Iris pigment epithelial cell (primary cell): ENCODE measurements at places on chromosomes 13 and 19.
A peak's percentile ranks its signal among the peaks of the same experiment; 100 is the strongest.

- no peak for DNase-seq
Observed at GRCh38 chr13:74406420-74406819, 272.2 kb upstream of the KLF12 start.

DNA sequence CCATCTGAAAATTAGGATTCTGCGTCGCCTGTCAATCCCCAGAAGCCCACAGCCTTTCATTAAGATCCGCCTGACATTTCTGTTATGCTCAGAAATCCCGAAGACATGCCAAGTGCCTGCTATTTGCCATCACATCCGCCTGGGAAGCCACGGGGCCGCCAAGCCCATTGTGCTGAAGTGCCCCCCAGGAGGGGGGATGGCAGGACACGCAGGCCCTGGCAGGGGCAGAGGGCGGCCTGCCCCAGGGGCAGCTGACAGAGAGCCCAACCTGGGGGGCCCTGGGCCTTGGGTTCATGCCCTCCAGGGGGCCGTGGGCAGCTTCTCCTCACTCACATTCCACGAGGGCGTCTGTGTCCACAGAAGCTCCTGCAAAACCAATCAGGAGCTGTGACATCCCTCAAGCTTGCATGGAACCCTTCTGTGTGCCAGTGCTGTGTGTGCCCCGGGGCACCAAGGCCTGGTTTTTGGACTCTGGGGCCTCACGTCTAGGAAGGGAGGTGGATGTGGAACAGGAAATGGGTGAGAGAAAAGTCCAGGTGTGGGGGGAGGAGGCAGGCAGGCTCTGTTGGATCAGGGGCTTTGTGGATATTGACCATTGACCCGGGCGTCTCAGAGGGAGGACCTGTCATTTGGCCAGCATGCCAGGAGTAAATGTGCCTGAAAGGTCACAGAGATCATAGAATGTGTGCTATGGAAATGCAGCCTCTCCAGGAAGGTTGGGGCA, 122.9 kb downstream of the URI1 start:
- no peak for DNase-seq

DNA sequence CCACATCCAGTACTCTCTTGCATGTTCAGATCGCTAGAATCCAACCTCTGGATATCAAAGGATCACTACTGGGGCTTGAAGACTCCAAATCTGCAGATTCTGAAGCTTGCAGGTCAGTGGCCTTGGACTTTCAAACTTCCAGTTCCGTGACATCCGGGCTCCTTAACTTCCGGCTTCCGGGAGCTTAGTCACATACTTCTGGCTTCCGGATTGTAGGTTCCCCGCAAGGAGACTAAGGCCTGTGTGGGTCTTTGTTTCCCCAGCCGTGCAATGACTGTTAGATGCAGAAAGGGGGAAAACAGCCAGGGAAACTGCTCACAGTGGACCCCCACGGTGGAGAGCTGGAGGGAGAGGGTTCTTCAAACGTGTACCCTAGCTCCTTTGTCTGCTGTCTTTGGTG, 41.4 kb downstream of the ZNF333 start:
- no peak for DNase-seq

DNA sequence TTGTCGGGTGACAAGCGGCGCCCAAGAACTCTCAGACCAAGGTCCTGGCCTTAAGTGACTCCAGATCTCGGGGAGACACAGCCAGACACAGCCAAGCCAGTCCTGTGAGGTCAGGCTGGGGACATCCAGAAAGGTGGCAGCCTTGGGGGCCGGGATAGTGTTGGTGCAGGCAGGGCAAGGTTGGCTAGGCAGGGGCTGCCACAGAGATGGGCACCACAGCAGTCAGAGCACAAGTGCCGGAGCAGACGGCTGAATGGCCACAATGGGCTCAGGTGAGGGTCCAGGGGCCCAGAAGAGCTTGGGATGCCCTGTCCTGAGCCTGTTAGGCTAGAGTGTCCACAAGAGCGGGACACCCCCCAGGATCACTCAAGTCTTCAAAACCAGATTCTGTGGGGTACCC, 32.2 kb downstream of the MAU2 start:
- DNase-seq, result no peak

DNA sequence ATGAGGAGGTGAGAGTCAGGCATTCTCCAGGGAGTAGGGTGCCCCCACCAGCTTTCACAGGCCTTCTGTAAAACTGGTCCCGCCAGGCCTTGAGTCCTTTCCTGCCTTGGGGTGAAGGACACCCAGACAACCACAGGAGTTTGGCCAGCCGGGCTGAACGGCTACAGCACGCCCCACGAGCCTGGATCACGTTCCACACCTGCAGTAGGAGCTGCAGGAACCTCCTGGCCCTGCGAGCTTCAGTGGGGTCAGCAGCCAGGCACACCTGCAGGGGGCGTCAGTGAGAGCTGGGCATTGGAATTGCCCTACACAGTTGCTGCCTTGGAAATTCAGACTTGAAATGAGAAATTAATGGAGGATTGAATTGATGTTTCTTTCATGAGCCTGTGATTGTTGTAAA, 45.7 kb downstream of the COL4A2 start:
- DNase-seq, result no peak

GRCh38 chr19:35860436-35860817, 3.7 kb downstream of the KIRREL2 start:
- no peak for DNase-seq

- no peak for DNase-seq
Observed at GRCh38 chr19:40981591-40981990, 9.5 kb upstream of the CYP2B6 start.

GRCh38 chr19:48705431-48705830, 9.7 kb downstream of the FUT2 start:
- no peak for DNase-seq

- no peak for DNase-seq
Observed at GRCh38 chr19:45267296-45267695, 16.2 kb downstream of the MARK4 start.

DNA sequence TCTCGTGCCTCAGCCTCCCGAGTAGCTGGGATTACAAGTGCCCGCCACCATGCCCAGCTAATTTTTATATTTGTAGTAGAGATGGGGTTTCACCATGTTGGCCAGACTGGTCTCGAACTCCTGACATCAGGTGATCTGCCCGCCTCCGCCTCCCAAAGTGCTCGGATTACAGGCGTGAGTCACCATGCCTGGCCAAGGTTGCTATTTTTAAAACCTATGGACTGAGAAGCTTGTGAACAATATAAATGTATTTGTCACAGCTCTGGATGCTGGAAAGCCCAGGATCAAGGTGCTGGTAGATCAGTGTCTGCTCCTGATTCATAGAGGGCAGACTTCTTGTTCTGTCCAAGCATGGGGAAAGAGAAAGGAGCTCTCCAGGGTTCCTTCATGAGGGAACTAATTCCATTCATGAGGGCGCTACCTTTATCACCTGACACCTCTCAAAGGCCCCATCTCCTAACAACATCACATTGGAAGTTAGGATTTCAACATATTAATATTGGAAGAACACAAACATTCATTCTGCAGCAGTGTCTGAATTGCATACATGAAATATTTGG, 16.1 kb downstream of the CARD8 start:
- peak; percentile 49 for DNase-seq

DNA sequence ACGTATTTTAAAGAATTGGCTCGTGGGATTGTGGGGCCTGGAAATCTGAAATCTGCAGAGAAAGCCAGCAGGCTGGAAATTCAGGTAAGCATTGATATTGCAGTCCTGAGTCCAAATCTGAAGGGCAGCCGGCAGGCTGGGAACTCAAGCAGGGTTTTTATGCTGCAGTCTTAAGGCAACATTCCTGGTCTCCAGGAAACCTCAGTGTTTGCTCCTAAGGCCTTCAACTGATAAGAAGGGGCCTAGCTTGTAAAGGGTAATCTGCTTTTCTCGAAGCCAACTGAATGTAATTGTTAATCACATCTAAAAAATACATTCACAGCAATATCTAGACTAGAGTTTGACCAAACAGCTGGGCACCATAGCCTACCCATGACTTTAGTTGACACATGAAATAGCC, 154.4 kb downstream of the EFNB2 start:
- DNase-seq, result peak; percentile 67

GRCh38 chr19:48619692-48620585, 633 bp downstream of the SPHK2 start:
- no peak for DNase-seq

GRCh38 chr13:28494778-28495537, at the start of gene FLT1:
Gene FLT1, minus strand, starts transcription at chr13:28495128. Its CDS starts 285 bp downstream, at chr13:28494843.
- DNase-seq, result peak; percentile 62

DNA sequence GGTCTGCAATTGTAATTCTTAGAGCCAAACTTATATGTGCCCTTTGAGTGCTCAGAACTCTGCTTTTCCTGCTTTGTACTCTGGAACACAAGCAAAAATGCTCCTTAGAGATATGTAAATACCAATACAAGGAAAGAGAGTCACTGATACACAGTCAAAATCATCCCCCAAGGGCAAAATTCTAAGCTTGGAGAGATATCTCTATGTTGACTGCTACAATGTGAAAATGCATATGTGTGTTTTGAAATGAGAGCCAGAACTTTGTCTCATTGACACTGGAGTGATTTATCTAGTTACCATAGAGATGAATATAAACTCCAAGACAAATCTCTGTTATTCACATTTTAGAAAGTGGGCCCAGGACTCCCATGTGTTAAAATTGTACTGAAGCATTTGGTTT, 494.8 kb upstream of the SLITRK1 start:
- no peak for DNase-seq

- no peak for DNase-seq
Observed at GRCh38 chr19:46719629-46720502, 3.0 kb upstream of the PRKD2 start.

- no peak for DNase-seq
Observed at GRCh38 chr13:97215325-97215724, 6.8 kb upstream of the MBNL2 start.

- peak; percentile 10 for DNase-seq
Observed at GRCh38 chr13:112928972-112929782, 39.8 kb upstream of the MCF2L start.

- no peak for DNase-seq
Observed at GRCh38 chr13:31042049-31042448, 109.6 kb downstream of the TEX26 start.

DNA sequence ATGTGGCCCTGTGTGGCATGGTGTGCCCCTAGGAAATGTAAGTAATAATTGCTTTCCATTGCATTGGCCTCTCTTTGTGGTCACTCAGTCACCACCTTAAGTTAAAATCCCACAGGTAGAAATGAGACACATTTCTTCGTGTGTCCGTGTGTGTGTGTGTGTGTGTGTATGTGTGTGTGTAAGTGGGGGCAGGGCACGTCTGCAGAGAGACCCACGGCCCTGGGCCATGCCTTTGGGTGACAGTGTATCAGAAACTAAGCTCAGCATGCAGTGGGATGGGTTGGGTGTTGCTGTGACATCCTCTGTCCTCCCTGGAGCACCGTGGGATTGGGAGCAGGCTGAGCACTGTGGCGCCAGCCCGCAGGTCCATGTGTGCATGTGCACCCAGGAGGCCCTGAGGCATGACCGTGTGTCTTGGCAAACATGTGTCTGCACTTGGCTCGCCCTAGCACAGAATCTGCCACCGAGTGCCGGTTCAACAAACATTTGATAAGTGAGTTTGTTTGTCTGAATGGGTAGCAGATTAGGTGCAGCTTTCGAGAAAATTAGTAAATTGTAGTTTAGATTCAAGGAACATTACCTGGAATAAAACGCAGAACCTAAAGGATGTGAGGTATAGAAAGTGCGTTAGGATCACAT, 91.8 kb downstream of the WTIP start:
- DNase-seq, result no peak

DNA sequence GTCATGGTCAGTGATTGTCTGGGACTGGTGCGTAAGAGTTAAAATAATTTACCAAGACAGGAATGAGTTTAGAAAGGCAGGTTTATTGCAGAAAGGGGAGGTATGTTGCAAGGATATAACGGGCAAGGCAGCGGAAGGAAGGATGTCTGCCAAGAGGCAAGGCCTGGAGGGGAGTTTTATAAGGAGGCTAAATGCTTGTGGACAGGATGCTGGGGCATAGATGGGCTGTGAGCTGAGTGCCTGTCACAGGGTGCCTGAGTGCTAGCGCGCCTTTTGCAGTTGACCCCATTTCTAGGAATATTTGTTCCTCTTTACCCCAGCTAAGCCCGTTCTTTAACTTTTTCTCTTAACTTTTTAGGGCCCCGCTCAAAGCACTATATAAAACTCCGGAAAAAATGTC, 58.7 kb downstream of the TEX26 start:
- DNase-seq, result no peak

DNA sequence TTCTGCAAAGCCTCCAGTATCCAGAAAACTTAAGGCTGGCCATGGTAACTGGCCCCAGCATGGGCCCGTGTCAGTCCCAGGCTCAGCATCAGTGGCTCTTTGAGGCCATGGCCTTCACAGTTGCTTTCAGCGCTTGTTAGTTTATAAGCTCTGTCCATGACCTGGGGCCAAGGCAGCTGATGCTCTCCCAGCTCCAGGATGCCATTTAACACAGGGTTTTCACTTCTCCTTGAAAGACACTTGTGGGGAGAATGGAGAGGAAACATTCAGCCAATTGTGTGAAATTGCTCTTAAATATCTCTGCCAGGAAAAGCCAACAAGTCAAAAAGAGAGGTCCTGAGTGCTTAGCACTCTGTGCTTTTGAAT, 321.3 kb downstream of the FOXO1 start:
- DNase-seq, result no peak

DNA sequence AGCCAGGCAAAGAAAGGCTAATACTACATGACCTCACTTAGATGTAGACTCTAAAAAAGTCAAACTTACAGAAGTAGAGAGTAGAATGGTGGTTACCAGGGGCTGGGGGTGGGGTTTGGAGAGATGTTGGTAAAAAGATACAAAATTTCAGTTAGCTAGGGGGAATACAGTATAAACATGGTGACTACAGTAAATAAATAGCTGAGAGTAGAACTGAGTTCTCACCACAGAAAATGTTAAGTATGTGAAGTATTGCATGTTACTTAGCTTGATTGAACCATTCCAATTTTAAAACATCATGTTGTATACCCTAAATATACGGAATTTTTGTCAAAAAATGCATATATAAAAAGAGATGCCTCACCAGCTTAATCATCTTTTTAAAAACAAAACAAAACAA, 67.5 kb upstream of the DOCK9 start:
- peak; percentile 84 for DNase-seq

DNA sequence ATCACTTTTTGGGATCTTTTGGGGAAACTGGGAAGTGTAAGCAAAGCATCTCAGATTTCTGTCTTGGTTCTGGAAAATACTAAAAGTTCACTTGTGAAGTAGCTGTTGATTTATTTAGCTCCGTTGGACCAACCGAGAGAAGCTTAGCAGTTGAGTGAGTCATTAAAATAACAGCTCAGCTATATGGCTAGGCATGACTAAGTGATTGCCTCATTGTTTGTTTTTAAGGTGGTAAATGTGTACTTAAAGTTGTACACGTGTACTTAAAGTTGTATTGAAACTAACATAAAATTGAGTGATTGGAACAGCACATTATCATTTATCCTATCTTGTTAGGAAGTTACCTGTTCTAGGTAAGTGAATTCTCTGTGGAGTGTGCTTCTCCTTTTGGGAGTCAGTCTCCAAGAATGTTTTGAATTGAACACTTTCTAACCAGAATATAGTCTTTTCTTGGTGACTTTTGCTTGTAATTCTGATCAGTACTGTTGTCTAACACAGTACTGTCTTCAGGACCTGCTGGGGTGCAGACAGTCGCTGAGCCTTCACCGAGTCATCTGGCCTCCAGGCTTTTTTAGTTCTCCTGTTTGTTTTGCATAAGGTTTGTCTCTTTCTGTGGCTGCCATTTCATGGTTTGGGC, 2.9 kb upstream of the DCUN1D2 start:
- DNase-seq, result peak; percentile 98
